ENCODE measurements at places on chromosomes 2 and 18.
A peak's percentile ranks its signal among the peaks of the same experiment; 100 is the strongest.

DNA sequence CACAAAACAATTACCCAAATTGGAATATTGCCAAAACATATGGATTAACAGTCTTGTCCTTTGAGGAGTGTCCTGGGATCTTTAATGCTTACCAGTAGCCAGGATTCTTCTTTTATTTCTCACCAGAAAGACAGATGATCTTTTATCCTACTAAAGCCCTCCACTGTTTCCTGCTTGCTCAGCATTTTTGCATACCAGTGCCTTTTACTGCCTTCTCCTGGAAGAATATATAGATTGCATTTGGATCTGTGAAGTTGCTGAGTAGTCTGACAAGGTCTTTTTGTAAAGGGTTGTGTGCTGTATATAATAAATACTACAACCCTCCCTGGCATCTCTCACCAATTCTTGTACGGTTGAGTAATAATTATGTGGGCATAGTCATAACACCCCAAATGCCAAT is 652.2 kb downstream of the LRRTM4 start:
- no peak for DNase-seq

DNA sequence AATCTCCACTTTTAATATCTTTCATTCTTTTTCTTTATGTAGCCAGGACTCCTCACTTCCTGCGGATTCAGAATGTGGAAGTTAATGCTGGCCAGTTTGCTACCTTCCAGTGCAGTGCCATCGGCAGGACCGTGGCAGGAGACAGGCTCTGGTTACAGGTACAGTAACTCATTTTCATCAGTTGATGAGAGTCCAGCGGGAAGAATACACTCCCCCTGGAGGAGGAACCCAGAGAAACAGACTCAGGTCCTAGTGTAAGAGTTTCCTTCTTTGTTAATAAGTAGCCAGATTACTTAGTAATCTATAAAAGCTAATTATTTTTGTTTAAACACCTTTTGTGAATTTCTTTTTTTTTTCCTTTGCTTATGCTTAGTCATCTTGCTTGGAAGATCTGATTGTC is 359.4 kb downstream of the PTPRM start:
- no peak for DNase-seq

- no peak for DNase-seq
Observed at GRCh38 chr2:171956135-171956825, 34.0 kb downstream of the HAT1 start.

- DNase-seq: no peak
Observed at GRCh38 chr2:74206180-74206688, 7.8 kb downstream of the MTHFD2 start.

- no peak for DNase-seq
Observed at GRCh38 chr18:79275461-79275860, 120.3 kb upstream of the NFATC1 start.

GRCh38 chr2:234747032-234747431 is 204.8 kb upstream of the SH3BP4 start:
- no peak for DNase-seq

DNA sequence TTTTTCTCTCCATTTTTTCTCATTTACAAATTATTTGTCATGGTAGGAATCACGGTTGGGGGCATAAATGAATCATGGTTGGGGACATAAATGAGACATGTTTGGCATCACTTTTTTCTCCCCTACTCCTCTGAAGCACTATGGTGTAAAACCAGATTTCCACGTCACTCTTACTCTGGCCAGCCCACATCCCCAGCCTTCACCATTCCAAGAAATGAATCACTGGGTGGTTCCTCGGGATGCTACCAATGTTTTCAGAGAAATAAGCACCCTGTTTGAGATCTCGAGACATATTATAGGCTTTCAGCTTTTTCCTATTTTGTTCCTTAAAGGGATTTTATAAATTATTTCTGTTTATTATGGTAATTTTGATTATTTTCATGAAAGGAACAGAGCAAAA is 155.0 kb upstream of the SLC8A1 start:
- DNase-seq: no peak

DNA sequence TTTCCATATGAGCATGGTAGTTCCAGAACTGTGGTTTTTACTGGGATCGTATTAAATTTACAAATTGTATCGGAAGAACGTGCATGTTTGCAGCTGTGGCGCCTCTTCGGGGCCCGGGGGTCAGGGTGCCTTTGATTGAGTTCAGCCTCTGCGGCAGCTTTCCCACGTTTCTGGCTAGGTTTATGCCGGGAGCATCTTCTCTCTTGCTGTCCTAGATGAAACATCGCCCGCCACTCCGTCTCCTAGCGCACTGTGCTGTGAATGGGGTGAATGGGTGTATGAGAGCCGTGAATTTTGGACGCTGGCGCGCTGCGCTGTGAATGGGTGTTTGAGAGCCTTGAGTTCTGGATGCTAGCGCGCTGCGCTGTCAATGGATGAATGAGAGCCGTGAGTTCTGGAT is 12.3 kb downstream of the PDCD1 start:
- no peak for DNase-seq

GRCh38 chr2:111945444-111946293 is 47.3 kb downstream of the MERTK start:
- no peak for DNase-seq

GRCh38 chr2:29688429-29688828 is 233.0 kb downstream of the ALK start:
- DNase-seq: no peak

DNA sequence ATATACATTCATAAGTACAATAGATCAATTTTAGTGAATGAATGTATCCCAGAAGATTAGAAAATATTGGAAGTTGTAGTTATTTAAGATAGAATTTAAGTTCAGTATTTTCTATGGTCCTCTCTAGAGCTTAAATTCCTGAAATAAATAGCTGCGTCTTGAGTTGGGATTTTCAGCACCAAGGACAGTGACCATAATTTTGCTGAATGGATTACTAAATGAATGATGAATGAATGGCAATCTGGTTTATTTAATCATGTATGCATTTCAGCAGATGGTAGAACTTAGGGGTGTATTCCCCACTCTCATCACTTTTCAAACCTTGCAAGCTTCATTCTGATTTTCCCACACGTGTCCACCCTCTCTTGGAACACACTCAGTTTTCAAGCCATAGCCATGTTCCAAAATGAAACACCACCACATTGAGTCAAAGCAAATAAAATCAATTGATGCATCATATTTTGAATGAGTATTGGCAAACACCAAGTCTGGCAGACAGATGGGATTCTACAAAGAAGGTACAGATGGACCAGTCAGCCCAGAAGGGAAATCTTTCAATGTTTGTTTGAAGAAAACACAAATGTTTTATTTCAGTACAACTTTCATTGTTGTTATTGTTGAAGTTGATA is 362.2 kb upstream of the NXPH2 start:
- no peak for DNase-seq

DNA sequence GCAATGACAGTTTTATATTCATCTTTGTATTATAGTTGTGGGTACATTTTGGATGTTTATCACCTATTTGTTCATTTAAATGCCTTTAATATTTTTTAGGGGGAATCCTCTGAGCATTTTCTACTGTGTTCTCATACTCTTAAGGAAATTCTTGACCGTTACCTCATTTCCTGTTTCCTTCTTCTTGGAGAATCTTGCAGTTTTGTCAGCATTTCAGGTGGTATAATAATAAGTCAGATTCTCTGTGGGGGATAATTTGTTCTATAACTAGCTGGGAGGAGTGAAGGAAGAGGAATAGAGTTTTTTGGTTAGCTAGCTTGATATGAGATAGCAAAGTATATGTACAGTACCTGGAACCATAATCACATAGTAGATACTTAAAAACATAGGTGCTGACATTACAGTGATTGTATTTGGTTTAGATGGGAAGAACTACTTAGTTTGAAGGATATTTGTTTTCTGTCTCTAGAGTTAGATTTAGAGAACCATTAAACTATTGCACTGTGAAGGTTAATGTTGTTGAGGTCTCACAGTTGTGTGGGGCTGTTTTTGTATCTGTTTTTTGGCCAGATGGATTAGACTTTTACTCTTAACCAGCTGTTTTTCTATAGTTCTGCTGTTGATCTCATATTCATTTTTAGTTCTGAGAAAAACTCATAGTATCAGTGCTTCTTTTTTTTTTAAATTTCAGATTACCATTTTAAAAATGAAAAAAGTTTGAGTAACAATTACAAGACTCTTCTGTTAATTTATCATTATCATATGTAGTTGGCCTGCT is 14.2 kb downstream of the MTX2 start:
- DNase-seq: no peak

- DNase-seq: peak; percentile 17
Observed at GRCh38 chr2:149033716-149034115, 4.8 kb upstream of the LYPD6B start.

GRCh38 chr18:64115881-64116280 is 33.0 kb downstream of the LINC00305 start:
- DNase-seq: no peak

DNA sequence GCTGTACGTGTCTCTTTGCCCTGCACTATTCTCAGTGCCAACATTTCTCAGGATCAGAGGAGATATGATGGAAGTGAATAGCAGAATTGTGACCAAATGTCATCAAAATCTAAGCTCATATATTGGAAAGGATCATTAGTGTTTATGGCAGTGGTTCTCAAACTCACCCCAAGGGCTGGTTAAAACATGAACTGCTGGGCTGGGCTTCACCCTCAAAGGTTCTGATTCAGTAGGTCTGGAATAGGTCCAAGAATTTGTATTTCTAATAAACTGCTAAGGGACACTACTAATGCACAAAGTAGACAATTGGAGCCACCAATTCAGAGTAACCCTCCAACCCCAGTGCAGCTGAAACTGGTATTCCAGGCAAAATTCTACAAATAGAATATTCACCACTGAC is 317.9 kb upstream of the UBE2E3 start:
- DNase-seq: no peak

DNA sequence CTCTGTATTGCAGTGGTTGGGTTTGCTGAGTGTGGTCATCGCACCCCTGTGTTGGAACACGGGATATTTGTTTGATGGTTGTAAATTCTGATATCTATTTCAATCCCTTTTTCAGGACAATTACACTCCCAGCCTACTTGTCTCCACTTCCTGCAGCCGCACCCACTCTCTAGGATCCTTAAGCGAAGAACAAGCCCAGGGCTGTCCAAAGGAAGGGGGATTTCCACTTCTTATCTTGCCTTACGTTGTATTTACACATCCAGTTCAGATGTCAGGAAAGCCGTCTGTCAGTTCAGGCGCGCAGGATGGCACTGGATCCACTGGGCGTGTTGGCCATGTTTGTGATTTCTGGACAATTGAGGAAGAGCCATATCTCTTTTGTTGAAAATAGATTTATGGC is 834.5 kb upstream of the SALL3 start:
- no peak for DNase-seq

DNA sequence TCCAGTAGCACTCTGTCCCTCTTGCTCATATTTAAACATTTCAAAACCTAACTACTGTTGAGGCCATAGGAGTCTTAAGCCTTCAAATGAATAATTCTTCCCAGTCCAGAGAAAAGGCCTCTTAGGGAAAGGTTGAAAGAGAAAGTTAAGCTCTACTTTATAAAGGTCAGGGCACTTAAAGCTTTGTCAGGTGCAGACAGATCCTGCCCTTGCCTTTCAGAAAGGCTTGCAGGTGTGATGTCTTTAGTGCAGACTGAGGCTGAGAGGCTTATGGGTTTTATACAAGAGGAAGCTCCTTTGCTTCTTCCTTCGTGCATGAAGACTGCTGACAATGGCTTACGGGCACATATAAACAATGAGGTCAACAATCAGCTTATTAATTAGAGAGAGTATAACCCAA is 105.0 kb upstream of the LINC00305 start:
- DNase-seq: no peak

DNA sequence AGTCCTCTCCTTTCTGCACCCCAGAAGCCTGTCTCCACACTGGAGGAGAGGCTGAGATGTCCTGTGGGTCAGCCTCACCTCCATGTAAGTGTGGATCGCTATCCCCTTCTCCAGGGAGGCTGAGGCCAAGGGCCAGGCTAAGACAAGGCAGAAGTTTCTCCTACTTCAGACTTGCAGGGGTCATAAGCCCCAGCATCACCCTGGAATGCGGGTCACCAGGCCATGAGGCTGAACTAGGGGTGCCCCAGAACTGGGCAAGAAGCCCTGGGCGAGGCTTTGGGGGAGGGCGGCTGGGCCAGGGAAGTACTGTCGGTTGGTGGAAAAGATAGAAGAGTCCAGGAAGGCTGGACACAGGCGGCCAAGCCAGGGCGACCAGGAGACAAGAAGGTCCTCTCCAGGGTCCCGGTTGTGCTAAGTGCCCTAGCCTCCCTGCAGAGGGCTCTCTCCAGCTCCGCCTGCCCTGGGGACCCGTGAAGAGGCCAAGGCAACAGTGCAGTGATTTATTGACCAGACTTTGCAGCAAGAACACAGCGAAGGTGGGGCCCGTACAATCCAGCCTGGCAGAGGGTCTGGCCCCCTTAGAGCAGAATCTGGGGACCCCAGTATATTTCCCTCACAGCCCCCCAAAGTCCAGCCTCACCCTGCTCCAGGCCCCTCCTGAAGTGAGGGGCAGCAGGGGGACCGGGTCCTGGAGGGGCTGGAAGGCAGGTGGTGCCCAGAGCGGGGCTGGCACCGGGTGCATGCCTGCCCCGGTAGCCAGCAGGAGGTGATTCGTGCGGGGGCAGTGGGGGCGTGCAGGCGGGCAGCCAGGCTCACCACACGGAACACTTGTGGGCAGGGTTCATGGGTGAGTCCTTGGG is 8.1 kb downstream of the ECEL1 start:
- DNase-seq: no peak

- DNase-seq: no peak
Observed at GRCh38 chr2:110998311-110998710, 122.4 kb upstream of the BCL2L11 start.

DNA sequence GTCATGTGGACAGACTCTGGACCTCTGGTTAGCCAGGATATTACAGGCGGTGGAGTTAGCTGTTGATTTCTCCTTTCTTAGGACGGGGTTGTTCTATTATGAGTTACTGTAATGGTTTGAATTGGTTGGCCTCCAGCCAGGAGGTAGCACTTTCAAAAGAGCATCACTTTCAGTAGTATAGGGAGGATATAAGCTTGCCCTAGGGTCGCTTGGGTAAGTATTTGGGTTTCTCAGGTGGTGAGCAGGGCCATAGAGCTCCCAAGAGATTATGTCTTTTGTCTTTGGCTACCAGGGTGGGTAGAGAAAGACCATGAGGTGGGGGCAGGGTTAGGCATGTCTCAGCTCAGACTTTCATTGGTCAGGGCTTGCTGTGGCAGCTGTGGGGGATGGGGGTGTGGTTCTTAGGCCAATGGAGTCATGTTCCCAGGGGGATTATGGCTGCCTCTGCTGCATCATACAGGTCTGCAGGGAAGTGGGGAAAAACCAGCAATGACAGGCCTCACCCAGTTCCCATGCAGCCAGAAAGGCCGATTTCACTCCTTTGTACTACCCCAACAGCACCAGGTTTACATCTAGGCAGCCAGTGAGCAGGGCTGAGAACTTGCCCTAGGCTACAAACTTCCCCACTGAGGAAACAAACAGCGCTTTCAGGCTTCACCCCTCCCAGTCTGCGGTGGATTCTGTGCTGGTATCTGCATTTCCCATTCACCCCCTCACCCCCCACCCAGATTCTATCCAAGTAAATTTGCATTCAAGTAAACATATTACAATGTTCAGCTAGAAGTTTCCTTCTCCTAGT is 89.4 kb upstream of the SLC38A11 start:
- no peak for DNase-seq

GRCh38 chr2:39118786-39119499 is 1.9 kb downstream of the SOS1 start:
- DNase-seq: no peak

Measured in NCI-H1436 treated with DMSO at 0.1 percent for 48 hours (cell line).